ENCODE measurements at places on chromosomes 12 and 14.
A peak's percentile ranks its signal among the peaks of the same experiment; 100 is the strongest.

DNA sequence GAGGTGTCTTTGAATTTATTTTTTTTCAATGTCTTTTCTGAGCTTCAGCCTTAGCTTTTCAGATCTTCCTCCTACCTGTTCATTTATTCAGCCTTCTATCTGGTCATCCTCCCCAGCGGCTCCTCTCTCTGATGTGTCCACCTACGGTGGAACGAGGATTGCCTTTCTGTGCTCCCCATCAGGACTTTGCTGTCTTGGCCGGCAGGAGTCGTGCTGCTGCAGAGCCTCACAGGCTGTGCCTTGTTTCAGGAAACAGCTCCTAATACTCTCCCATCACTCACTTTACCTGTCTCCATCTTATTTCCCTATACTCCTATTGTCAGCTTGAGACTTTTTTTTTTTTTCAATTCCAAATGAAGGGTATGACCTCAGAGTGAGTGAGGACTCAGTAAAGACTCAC, 76.9 kb downstream of the KICS2 start:
- DNase-seq, result no peak

DNA sequence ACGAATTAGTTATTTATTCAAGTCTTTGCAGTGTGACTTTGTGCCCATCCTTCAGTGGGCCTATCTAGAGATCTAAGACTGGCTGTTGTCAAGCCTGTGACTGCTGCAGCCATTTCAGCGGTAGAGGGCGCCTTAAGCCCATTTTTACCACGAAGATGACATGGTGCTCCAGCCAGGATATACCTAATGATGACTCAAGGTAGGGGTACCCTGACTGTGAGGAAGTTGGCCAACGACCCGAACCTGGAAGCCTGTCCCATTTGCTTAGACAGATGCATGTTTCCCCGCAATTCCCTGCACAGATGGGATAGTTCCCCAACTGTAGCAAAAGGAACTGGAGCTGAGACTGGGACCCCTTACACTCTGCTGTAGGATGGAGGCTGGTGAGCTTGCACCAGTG, 41.3 kb downstream of the RAB3IP start:
- DNase-seq, result no peak

- DNase-seq, result peak; percentile 60
Observed at GRCh38 chr12:53219292-53219955, 12.4 kb upstream of the ITGB7 start.

DNA sequence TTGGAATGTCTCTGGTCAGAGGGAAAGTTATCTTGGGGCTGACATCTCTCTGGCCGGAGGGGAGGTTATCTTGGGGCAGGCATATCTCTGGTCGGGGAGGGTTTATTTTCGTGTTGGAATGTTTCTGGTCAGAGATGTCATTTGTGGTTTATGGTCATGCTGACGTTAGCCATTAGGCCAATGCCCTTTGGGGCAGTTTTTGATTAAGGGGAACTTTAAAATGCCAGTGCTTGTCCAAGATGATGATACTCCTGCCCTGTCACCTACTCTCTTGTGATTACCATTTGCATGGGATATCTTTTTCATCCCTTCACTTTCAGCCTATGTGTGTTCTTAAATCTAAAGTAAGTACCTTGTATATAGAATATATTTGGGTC, 29.0 kb upstream of the A2M start:
- no peak for DNase-seq

DNA sequence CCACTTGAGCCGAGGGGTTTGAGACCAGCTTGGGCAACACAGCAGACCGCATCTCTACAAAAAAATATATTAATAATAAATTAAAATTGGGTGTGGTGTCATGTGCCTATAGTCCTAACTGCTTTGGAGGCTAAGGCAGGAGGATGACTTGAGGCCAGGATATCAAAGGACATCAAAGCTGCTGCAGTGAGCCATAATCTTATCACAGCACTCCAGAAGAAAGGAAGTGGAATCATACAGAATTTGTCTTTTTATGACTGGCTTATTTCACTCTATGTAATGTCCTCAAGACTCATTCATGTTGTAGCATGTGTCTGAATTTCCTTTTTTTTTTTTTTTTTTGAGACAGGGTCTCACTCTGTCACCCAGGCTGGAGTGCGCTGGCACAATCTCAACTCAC, 43.9 kb upstream of the NUDT4 start:
- DNase-seq, result no peak

DNA sequence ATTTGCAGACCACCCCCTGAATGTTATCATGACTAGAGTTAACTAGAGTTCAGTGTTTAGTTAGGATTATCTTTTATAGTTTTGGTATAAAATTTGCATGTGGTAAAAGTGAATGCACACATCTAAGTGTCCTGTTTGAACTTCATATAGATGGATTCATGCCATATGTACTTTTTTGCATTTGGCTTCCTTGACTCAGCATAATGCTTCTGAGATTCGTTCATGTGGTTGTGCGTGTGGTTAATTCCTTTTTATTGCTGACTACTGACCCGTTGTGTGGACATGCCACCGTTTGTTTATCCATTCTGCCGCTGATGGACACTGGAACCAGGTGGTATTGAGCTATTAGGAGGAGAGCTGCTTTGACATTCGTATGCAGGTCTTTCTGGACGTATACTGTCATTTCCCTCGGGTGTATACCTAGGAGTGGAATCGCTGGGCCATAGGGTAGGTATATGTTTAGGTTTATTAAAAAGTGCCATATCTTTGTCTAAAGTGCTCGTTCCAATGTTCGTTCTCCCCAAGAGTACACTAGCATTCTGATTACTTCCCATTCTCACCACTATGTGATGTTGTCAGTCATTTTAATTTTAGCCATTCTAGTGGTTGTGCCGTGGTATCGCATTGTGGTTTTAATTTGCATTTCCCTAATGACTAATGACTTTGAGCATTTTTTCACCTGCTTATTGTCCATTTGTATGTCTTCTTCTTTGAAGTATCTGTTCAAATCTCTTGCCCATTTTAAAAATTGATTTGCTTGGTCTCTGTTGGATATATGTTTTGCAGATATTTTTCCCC, 37.7 kb downstream of the RIN3 start:
- no peak for DNase-seq

DNA sequence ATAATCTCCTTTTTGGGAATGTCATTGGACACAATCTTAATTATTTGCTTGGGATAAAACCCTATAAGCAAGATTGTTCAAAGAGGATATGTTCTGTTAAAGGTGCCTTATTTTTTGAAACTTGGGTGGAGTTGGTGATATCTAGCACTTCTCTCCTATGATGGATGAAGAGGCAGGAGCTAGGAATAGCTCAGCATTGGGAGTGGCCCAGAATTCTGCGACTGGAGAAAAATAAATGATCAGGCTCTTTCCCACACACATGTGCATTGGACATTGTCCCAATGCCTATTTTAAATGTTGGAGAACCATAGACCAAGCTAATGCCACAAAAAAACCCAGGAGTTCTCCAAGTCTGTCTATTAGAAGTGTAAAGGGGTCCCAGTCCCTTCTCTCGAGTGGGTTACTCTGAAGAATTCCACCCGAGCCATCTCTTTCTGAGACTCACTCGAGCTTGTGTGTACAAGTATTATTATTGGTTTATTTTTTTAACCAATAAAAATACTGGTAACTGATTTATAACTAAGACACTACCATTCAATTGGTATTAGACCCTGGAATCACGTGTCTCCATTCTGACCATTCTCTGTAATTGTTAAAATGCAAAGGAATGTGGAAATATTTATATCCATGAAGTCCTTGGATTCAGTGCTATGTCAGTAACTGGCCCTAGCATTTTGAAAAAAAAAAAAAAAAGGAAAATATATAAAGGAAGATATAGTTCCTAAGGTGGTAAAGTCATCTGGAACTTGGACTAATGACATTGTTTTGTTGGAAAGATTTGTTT, 437.5 kb upstream of the TMEM132C start:
- DNase-seq, result no peak

- DNase-seq, result no peak
Observed at GRCh38 chr12:39574785-39575497, 44.7 kb downstream of the ABCD2 start.

GRCh38 chr12:113724794-113725556, 241.2 kb downstream of the RBM19 start:
- DNase-seq, result no peak

Measured in GM12891 (cell line).